ENCODE measurements at places on chromosomes 12 and 14.

- peak; percentile 84 for DNase-seq
These were observed at the start of gene IKZF4 for GRCh38 chr12:56020423-56021184. IKZF4 (plus strand) TSS chr12:56021043; CDS start chr12:56021494, 451 bp downstream.

- no peak for DNase-seq
These were observed 145.3 kb downstream of the CACNA1C start for GRCh38 chr12:2198005-2198501.

DNA sequence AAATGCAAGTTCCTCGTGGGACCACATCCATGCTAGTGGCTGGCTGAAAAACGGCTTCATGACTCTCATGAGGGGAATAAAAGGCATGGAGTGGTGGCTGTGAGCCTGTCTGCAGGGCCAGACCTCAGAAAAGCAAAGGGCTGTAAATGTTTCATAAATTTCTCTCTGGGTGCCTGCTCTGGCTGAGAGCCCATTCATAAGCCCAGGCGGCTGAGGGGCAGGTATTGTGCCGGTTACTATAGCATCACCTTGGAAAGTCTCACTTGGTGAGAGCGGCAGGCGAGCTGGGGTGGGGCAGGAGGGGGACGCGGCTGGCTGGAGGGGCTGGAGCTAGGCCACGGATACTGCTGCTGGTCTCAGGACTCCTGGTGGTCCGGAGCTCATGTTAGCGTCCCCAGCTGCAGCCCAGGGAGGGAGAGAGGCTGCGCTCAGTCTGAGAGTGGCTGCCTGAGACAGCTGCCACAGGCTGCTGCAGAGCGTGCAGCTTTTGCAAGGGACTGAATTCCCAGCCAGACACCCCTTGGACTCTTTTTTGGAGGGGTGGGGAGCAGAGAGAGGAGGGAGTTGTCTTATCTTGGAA is at the start of gene SLC17A8:
TSS of gene SLC17A8 (plus strand) at position 431 of the 580 bp plus-strand sequence. CDS start 318 bp downstream, outside the sequence.
- no peak for DNase-seq

DNA sequence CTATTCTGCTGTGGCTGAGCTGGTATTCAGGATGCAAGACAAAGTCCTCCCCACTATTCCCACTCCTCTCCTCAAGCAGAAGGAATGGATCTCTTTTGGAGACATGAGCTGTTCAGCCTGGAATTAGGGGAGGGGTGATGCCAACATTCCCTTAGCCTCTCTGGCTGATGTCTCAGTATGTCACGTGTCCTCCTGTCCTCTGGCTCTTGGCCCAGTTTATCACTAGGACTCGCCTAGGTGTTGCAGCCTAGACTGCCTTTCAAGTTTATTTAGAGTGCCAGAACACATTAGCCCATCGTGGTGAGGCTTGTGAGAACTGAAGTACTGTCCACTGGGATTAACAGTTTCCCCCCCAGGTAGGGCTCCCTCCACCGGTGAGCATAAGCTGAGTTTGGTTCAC is 239.9 kb upstream of the MIS18BP1 start:
- no peak for DNase-seq

DNA sequence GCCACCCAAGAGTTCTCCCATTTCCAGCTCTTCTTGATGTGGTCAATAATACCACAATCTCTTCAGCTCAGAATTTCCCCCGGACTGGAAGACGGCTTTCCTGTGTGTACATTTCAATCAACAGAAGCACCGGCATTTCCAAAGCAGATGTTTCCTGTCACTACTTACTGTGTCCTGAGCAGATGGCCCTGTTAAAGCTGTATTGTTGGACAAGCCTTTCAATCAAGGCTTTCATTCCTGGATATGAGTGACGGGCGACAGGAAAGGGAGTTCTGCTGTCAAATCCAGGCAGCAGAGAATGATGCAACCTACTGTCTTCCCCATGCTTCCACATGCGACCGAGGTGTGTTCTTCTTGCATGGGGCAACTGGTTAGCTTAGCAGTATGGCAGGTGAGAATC is 76.4 kb upstream of the CCDC60 start:
- DNase-seq: peak; percentile 44

GRCh38 chr14:31440280-31440679 is 17.0 kb downstream of the DTD2 start:
- DNase-seq: no peak

- DNase-seq: no peak
These were observed 58.2 kb upstream of the FLRT2 start for GRCh38 chr14:85471744-85472143.

- DNase-seq: no peak
These were observed 22.1 kb downstream of the LGMN start for GRCh38 chr14:92726135-92726932.

GRCh38 chr12:49552425-49552824 is 13.6 kb downstream of the KCNH3 start:
- DNase-seq: no peak

DNA sequence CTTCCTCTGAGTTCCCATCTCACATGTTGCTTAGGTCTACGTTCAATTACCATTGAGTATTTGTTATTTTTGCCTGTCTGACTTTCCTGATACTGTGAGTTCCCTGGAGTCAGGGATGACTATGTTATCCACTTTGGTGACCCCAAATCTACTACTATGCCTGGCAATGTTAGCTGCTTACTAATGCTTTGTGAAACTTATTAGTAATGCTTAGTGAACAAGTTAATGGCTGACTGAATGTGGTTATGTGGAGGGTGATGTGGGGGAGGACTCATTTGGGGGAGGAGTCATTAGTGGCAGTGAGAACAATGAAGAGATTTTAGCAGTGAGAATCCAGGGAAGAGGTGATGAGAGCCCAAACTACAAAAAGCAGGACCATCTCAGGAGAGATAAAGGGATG is 121.6 kb downstream of the KTN1 start:
- no peak for DNase-seq

DNA sequence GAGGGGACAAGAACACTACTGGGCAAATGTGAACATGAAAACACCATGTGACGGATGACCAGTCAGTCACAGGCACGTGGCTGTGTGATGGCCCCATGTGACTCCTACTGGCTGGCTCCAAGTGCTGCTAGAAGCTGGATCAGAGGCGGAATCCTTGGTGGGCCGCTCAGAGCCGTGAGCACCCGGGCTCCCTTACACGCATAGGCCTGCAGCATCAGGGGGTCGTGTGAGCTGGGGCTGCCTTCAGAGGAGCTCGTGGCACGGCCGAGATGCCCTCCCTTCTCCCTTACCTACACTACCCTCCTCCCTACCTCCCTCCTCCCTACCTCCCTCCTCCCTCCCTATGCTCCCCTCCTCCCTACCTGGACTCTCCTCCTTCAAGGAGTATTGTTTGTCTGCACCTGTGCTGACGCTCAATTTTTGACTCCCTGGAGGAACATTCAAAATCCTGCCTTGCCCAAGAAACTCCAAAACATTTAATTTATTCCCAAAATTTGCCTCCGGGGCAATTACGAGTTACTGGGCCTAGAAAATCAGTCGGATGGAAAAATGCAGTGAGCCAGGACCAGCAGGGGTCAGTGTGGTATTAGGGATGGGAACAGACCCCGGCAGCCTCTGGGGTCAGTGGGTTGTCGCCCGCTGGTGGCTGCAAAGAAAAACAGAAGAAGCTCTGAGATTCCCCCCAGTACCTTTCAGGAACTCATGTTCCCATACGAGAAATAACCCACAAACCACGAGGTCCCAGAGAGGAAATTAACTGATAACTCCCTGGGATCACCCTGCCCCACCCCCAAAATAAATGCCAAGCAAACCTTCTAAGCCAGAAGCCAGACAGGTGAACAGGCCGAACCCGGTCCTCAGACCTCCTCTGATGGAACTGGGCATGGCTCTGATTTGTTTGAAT is 61.3 kb downstream of the C14orf132 start:
- DNase-seq: peak; percentile 84

- no peak for DNase-seq
These were observed 9.9 kb downstream of the UBC start for GRCh38 chr12:124904306-124905098.

GRCh38 chr14:24888532-24888931 is 161.4 kb downstream of the STXBP6 start:
- no peak for DNase-seq

DNA sequence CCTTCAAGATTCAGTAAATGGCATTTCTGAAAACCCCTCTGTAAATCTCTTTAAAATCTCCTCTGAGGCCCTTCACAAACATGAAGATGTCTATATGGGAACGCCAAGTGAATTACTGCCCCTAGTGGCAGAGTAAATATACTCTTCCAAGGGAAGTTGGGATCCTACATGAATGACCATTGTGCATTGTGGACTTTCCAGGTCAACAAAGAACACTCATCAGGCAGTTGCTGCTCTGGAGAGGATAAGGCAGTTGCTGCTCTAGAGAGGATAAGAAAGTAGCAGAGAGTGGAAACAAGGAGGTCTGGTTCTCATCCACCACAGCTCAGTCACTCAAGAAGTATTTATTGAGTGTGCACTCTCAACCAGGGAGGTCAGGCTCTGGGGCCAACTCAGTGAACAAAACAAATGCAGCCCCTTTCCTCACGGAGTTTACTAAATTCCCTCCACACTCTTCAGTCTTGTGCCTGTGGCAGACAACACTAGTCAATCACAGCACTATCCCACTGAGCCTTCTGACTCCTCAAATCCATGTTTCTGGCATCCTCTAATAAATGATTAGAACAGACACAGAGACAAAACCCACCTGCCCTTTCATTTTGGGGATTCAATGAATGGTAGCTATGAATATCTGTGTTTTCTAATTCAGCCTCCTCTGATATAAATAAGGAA is 52.9 kb downstream of the SVOP start:
- DNase-seq: peak; percentile 25

DNA sequence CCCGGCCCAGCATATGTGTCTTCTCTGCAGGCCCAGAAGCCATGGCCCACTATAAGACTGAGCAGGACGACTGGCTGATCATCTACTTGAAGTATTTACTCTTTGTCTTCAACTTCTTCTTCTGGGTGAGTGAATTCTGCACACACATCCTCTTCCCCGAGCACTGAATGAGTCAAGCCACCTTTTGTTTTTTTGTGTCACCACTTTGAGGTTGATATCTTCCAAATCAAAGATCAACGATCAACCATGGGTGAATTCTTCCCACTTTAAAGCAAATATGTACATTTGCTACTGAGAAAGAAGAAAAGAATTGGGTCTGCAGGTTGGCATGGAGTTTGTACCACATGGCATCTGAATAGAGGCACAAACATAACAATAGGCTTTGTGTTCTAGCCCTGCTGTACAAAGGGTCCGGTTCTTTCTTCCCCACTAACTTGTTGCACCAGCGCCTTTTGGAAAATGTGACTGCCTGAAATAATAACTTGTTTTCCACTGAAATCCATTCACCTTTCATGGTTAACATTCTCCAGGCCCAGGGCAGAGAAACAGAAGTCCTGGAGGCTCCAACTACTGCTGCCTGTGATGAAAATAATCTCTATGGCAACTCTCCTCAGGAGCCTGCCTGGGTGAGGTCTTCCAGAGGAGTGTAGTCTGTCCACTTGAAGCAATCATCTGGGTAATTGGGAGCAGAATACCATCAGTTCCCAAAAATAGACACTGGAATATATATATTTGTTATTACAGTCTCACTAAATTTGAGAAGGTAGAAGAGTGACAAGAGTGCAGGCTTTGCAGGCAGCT is 27.6 kb downstream of the TSPAN11 start:
- DNase-seq: no peak

- peak; percentile 63 for DNase-seq
These were observed 46.8 kb downstream of the TMEM117 start for GRCh38 chr12:43882578-43883178.

GRCh38 chr12:28937196-28937595 is 211.9 kb upstream of the FAR2 start:
- no peak for DNase-seq

DNA sequence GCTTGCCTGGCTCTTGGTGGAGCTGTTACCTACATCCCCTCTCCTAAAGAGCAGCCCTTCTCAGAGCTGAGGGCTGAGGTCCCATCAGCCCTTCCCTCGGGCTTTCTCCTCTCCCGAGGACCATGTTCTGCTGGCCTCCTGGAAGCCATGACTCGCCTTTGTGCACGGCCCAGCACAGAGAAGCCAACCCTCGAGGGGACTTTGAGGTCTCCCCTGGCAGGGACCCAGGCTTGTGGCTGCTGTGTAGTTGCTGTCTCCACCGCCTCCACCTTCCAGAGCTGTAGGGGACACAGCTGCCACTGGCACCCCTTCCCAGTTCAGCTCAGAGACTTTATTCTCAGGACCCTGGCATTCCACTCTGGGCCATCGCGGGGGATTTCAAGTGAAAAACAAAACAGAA is 22.9 kb upstream of the CCND2 start:
- no peak for DNase-seq

DNA sequence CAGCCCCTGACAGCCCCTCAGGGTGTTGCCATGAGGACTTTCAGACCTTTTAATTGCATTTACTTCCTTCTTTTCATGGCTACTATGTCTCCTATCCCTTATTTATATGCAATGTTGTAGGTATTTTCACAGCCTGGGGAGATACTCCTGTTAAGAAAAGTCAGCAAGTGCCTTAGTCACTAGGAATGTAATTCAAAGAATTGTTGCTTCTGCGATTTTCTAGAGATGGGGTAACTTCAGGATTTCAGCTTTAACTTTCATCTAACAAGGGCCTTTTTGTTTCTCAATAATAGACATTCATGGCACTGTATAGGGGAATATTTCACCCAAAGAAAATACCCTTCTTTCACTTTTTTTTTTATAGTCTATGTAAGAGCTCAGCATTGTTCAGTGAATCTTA is 533.3 kb upstream of the MIS18BP1 start:
- DNase-seq: no peak

DNA sequence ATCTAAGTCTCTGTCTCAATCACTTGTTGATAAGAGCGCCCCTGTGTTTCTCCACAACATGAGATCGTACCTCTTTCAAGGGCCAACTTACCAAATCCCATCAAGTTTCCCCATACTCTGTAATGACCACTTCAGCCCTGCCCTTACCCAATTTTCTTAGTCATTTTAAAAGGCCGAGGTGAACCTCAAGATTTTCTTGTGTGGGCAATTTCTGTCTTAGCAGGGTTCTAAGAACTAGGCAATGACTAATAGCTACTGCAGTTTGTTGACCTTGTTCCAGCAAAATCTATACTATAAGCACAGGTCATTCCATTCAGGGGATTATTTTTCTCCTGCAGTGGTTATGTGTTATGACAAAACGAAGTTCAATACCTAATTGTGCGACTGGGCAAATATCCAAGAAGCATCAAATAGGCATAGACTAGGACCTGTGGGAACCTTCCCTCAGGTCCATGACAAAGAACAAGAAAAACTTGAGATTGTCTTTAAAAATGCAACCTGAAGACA is 359.8 kb downstream of the PCNX1 start:
- no peak for DNase-seq

DNA sequence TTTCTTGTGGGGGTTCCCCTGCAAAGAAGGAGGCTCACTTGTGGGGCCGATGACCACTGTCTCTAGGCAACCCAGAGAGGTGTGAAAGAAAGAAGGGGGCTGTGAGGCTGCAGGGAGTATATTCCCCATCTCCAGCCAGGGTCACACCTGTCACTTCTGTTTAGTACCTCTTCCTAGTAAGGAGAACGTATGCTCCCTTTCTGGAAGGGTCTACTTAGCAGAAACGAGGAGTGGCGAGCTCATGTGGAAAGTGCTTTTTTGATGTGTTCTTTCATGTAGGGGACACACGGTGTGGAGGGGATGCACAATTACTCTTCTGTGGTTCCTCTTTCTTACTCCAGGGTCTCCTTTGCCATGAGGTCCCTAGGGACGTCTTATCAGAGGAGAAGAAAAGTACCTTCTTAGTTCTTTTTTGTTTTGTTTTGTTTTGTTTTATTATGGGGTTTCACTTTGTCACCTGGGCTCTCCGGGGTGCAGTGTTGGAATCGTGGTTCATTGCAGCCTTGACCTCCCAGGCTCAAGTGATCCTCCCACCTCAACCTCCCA is 58.3 kb downstream of the PRKCH start:
- no peak for DNase-seq

Measured in KBM-7 (cell line).